T-helper 2 cell treated with Interferon-gamma antibody and Interleukin-4, amounts not matched to agents 100 ng/mL and 5 ng/mL, for 36 hours (primary cell): ENCODE measurements at places on chromosomes 5 and 9. TPM values are rescaled to one million over a fixed set of nuclear protein-coding genes. Genes with fewer than 3 reads are reported as not detected.

The SPINK4 gene
- not detected in 2 replicates for total RNA-seq

The C9orf50 gene
- not detected in 2 replicates for total RNA-seq

The KIF4B gene
- 0.07 TPM in 1 of 2 replicates, not detected in the other for total RNA-seq

The CNOT6 gene
- total RNA-seq: 39.7 and 42.3 TPM in 2 replicates

The OR4F3 gene
- total RNA-seq: not detected in 2 replicates

The SAPCD2 gene
- 32.9 TPM in 2 replicates for total RNA-seq

The SHISAL2B gene
- total RNA-seq: not detected in 2 replicates

The FOXD4 gene
- 0.23 TPM in 1 of 2 replicates, not detected in the other for total RNA-seq

The PCDHGC4 gene
- total RNA-seq: 0.05 TPM in 1 of 2 replicates, not detected in the other

The TAS2R1 gene
- not detected in 2 replicates for total RNA-seq

The SLC34A3 gene
- not detected in 2 replicates for total RNA-seq

The PCDHA9 gene
- total RNA-seq: not detected in 2 replicates

The IL13 gene
- 32.6 and 39.1 TPM in 2 replicates for total RNA-seq

The EIF4E1B gene
- not detected in 2 replicates for total RNA-seq

The PCDHGB4 gene
- 0.18 and 0.23 TPM in 2 replicates for total RNA-seq

The GPR151 gene
- total RNA-seq: not detected in 2 replicates

The STPG3 gene
- not detected in 2 replicates for total RNA-seq

The EGFLAM gene
- not detected in 2 replicates for total RNA-seq

The LHX3 gene
- total RNA-seq: not detected in 2 replicates

The SNX24 gene
- 2.8 and 3.3 TPM in 2 replicates for total RNA-seq

The RANBP6 gene
- total RNA-seq: 19.9 and 20.5 TPM in 2 replicates

The ROR2 gene
- 0.09 and 0.18 TPM in 2 replicates for total RNA-seq

The ANKRD55 gene
- total RNA-seq: 7.0 and 8.5 TPM in 2 replicates

The THBS4 gene
- total RNA-seq: 0.61 and 0.68 TPM in 2 replicates

The EQTN gene
- total RNA-seq: not detected in 2 replicates

The CSF1R gene
- 0.14 TPM in 1 of 2 replicates, not detected in the other for total RNA-seq

The SEMA4D gene
- 458 TPM in 2 replicates for total RNA-seq

The KCNV2 gene
- not detected in 2 replicates for total RNA-seq

The ADAMTSL2 gene
- total RNA-seq: not detected in 2 replicates

The SLC1A3 gene
- not detected in 2 replicates for total RNA-seq

The ORM1 gene
- total RNA-seq: not detected in 2 replicates

The B4GALT7 gene
- total RNA-seq: 22.4 and 25.0 TPM in 2 replicates

The SPINK6 gene
- not detected in 2 replicates for total RNA-seq

The SLC4A9 gene
- not detected in 2 replicates for total RNA-seq

The PCA3 gene
- not detected in 2 replicates for total RNA-seq

The ECM2 gene
- not detected in 2 replicates for total RNA-seq

The ANKRD34B gene
- total RNA-seq: not detected in 2 replicates

The TMEM171 gene
- total RNA-seq: not detected in 2 replicates

The RETREG1 gene
- 39.8 and 41.3 TPM in 2 replicates for total RNA-seq

The ADGRD2 gene
- total RNA-seq: not detected in 2 replicates

The C5orf63 gene
- 10.1 and 10.6 TPM in 2 replicates for total RNA-seq

The PDE6A gene
- not detected in 2 replicates for total RNA-seq

The PFN3 gene
- not detected in 2 replicates for total RNA-seq

The WNK2 gene
- total RNA-seq: 0.14 and 0.16 TPM in 2 replicates

The UBE2QL1 gene
- total RNA-seq: not detected in 2 replicates

The LRRC70 gene
- 0.98 and 1.3 TPM in 2 replicates for total RNA-seq

The CRHBP gene
- total RNA-seq: 0.11 TPM in 1 of 2 replicates, not detected in the other

The SHOC1 gene
- not detected in 2 replicates for total RNA-seq

The CDH9 gene
- total RNA-seq: not detected in 2 replicates

The GDA gene
- 0.05 TPM in 1 of 2 replicates, not detected in the other for total RNA-seq

The SMC5 gene
- total RNA-seq: 36.8 and 43.0 TPM in 2 replicates

The NPR3 gene
- total RNA-seq: not detected in 2 replicates

The IRX2 gene
- total RNA-seq: not detected in 2 replicates
